Activated CD8-positive, alpha-beta T cell treated with anti-CD3 and anti-CD28 coated beads for 36 hours (primary cell): ENCODE measurements at places on chromosomes 13 and 19. TPM values are rescaled to one million over a fixed set of nuclear protein-coding genes. Genes with fewer than 3 reads are reported as not detected.

ZNF763 gene
- 1.7 TPM for total RNA-seq

NBEA gene
- total RNA-seq, result 0.60 TPM

FBL gene
- total RNA-seq, result 905 TPM

SIGLEC5 gene
- not detected for total RNA-seq

FCAR gene
- not detected for total RNA-seq

AP1M2 gene
- not detected for total RNA-seq

- peak; percentile 37 for DNase-seq
These were observed 97.7 kb upstream of the IPO5 start for GRCh38 chr13:97855570-97856303.
